ENCODE measurements at places on chromosomes 3 and 15. TPM values are rescaled to one million over a fixed set of nuclear protein-coding genes. Genes with fewer than 3 reads are reported as not detected.

- DNase-seq: no peak
These were observed 35.9 kb downstream of the SATB1 start for GRCh38 chr3:18389108-18389733.

GRCh38 chr3:13098192-13098988 is 25.2 kb upstream of the IQSEC1 start:
- DNase-seq: no peak

DNA sequence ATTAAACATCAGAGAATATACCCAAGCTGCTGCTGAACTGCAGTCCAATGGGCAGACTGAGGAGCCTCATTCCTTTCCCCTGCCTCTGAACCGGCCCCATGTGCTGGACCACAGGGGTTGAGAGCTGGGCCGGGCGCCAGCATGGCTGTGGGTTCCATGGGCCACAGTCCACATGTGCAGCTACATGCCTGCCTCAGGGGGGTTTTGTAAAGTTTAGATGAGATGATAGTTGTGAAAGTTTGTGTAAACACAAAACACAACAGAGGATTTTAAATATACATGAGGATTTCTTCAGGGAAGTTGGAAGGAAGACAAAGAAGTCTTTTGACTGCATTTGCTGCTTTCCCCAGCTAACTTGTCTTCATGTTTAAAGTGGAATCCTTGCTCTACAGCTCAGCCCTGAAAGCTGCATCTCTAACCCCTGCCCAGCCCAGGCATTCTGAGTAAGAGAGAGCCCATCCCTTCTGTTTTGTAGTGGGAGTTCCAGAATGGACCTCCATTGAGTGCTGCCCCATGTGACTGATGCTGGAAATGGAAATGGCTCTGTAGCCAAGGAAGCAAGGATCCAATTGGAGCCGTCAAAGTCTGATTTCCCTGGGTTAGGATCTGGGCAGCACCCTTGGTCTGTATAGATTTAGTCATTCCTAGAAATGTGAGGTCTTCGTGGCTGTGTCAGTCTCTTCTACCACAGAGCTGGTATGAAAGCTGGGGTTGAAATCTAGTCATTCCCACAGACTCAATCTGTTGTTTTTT is 17.5 kb downstream of the SLC12A8 start:
- no peak for DNase-seq

- no peak for DNase-seq
These were observed 23.2 kb downstream of the CTNNB1 start for GRCh38 chr3:41222501-41222900.

DNA sequence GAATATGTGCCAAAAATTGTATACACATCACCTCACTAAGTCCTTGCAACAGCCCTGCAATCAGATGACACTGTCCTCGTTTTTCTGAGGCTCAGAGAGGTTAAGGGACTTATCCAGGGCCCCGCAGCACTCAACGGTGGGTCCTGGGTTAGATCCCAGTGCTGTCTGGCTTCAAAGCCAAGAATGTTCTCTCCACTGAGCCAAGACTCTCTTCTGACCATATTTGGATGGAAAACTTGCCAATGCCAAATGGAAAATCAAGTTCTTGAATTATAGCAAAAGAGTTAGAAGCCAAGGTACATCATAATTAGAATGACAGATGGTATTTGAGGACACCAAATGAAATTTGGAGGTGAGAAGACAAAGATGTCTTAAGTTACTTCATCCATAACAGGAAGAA is 75.9 kb downstream of the NCEH1 start:
- no peak for DNase-seq

DNA sequence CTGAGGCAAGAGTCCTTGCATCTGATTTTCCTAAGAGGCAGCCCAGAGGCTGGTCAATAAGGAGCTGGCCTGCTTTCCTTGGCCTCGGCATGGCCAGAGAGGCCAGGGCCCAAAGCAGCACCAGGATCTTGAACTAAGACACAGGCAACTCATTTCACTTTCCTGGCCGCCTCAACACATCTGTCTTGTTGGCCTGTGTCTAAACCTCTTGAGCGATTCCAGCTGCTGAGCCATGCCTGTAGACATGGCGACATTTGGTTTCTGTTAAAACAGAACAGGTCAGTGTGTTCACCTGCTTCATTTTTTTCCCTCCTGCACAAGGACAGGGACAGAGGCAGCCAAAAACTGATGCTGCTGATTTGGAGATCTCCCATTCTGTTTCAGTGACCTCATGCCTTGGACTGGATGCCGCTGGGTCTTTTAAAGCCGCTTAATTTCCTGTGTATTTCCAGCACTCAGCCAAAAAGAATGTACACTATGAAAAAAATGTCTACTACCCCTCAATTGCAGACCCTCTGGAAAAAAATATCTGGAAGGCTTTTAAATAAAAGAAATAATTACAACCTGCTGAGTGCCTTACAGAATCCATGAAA is 266.6 kb upstream of the ICE2 start:
- DNase-seq: no peak

Gene PRTG
- total RNA-seq: 5.2 TPM

DNA sequence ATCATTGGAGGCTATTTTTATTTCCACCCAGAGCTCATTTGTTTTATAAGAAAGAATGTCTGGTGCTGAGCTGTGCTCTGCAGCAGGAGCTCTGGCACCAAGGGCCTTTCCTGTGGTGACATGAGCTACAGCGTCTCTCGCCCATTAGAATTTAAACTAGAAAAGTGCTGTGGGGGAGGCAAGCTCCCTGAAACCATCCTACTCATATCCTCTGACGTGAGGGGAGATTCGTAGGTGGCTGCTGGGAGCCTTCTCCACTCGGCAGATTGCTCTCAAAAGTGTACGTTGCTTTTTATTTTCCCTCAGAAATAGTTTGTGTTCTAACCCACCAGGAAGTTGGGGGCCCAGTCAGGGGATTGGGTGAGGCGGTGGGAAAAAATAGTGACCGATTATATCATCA is 76.3 kb upstream of the ARHGEF3 start:
- DNase-seq: no peak

GRCh38 chr15:58839485-58839884 is 68.4 kb downstream of the MINDY2 start:
- no peak for DNase-seq

- no peak for DNase-seq
These were observed 2.5 kb downstream of the RBM15B start for GRCh38 chr3:51393564-51393963.

DNA sequence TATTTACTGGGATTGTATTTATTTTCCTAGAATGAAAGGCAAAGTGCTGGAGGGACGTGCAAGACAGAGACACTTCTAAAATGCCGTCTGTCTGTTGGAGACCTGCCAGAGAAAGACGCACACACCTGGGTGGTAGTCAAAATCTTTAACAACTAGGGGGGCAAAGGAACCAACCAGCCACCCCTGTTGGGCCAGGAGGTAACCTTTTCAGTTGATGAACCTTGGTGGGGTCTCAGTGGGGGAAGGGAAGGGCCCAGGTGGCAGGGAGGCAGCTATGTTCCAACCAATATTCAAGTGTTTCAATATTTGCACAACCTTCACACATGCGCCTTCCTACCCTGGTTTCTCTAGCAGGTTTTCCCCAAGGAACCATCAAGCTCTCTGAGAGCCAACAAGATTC is 99.0 kb downstream of the MEGF11 start:
- no peak for DNase-seq

Gene PYGO1
- total RNA-seq: 5.9 TPM

Gene RETNLB
- total RNA-seq: not detected

Gene GP9
- 0.48 TPM for total RNA-seq

DNA sequence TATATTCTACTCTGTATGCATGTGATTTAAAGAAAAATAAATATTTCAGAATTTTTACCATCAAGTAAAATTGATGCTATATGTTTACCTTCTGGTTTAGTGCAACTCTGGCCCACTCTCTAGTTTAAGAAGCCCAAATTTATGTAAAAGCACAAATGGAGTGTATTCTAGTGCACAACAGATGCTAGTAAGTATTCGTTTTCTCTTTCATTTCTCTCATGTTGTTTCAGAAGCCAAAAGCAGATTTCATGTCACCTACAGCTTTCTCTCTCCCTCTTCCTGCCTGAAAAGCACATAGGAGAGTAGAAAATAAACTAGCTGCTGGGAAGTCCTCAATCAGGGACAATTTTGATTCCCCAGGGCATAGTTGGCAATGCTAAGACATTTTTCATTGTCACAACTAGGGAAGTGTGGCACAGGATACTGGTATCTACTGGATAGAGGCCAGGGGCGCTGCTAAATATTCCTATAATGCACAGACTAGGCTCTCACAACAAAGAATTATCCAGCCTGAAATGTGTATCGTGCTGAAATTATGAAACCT is 147.4 kb upstream of the ARHGEF26 start:
- DNase-seq: no peak

GRCh38 chr15:48641416-48641815 is 4.1 kb downstream of the FBN1 start:
- no peak for DNase-seq

GRCh38 chr15:41777421-41777973 is 3.2 kb downstream of the MAPKBP1 start:
- no peak for DNase-seq

Gene GPR171
- 1.8 TPM for total RNA-seq

Gene GABRR3
- total RNA-seq: not detected

Gene DNAJA4
- total RNA-seq: 28.1 TPM

DNA sequence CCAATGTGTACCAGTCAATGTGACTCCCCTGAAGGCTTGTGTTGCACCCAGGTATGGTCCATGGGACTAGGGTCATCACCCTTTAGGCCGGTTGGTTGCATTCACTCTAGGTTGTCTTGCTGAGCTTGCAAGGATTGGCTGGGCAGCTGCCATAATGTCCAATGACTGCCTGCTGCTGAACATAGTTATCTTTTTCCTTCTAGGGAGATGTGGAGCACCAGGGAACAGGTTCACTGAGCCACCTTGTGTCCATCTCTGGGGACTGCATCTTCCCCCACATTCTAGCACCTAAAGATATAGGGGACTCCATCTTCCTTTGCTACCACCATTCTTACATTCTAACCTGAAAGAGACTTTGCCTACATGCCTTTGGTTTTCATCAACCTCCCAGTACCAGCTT is 580.4 kb upstream of the TBL1XR1 start:
- no peak for DNase-seq

DNA sequence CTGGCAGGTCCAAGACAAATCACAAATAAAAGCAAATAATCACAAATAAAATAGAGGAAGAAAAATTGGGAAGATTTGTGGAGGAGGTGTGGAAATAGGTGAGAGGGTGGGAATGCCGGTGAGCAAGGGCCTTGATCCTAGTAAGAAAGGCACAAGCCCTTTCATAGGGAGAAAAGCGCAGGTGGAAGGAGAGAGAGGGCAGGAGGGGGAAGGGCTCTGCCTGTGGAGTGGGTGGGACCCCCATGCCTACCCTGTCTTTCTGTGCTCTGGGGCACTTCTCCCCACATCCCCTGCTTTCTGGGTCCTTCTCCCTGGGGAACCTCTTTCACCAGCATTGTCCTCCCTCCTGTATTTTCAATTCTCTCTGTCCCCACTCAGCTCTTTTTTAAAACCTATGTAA is 711 bp upstream of the TGM5 start:
- no peak for DNase-seq

GRCh38 chr3:137071104-137071503 is 113.3 kb downstream of the IL20RB start:
- no peak for DNase-seq

Gene SEMA5B
- total RNA-seq: 0.33 TPM

All from breast epithelium (tissue), 4 donors.